Activated T-cell treated with anti-CD3 and anti-CD28 coated beads for 1 hour (primary cell): ENCODE measurements at places on chromosomes 3 and 15.

GRCh38 chr3:11845651-11846050 is 1.0 kb downstream of the TAMM41 start:
- DNase-seq = no peak

DNA sequence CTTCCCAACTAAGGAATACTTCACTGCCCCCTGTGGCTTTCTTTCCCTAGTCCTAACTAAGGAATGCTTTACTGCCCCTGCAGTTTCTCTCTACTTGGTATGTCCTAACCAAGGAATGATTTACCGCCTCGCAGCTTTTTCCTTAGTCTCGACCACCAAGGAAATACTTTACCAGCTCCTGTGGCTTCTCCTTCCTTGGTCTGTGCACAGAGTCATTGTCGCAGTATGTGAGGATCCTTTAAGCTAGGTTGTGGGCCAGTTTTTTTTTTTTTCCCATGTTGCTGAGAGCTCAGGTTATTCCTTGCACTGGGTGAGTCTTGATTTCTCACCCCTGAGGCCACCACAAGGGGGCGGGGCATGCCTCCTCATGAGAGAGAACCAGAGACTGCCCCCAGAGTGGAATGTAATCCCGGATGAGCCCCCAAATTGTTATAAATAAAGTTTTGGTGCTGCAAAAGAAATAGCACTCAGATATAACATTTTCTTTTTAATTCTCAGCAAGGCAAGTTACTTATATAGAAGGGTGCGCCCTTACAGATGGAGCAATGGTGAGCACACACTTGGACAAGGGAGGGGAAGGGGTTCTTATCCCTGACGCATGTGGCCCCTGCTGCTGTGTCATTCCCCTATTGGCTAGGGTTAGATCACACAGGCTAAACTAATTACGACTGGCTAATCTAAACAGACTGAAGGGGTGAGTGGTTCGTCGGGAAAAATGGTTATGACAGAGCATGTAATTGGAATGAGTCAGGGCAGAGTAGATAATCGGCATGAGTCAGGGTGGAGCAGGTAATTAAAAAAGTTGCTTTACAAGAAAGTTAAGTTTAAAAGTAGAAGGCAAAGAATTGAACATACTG is 27.0 kb downstream of the NDUFB4 start:
- DNase-seq = no peak

- DNase-seq = no peak
These were observed 2.0 kb upstream of the MECOM start for GRCh38 chr3:169665264-169666075.

DNA sequence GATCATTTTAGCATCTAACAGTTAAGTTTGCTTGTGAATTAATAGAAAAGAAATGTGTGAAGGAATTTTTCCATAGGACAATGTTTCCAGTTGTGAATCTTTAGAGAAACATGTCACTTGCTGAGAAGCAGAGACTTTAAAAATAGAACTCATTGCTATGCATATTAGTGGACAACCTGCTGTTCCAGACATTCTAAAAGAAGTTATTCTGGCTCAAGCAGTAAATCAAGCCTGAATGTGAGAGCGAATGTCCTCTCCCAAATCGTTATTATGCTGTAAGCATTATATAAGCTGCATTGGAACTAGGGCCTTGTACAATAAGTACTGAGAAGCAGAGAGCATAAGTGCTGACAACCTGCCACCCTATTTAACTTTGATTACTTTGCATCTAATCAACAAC is 990.9 kb downstream of the PLOD2 start:
- no peak for DNase-seq

- no peak for DNase-seq
These were observed 398.3 kb downstream of the MFSD1 start for GRCh38 chr3:159200176-159200575.

- DNase-seq = no peak
These were observed 33.3 kb upstream of the TBC1D23 start for GRCh38 chr3:100227511-100227921.

DNA sequence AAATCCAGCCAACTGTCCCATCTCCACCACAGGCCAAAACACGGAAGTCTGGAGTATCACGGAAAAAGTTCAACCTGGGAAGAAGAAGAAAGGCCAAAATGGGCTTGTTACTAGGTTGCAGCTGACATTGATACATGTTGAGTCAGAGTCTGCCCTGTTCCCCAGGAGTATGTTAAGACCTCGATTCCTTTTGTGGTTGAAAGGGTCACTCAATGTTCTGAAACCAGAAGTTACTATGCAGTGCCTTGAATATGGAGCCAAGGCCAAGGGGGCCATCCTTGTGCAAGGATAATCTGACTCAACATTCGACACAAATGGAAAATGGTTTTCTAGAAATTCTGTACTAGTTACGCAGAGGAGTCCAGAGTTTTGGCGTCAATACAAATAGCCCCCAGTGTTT is 104.2 kb downstream of the DGKG start:
- no peak for DNase-seq
